AG08396 (cell line): ENCODE measurements at places on chromosomes 5 and 9.
A peak's percentile ranks its signal among the peaks of the same experiment; 100 is the strongest.

DNA sequence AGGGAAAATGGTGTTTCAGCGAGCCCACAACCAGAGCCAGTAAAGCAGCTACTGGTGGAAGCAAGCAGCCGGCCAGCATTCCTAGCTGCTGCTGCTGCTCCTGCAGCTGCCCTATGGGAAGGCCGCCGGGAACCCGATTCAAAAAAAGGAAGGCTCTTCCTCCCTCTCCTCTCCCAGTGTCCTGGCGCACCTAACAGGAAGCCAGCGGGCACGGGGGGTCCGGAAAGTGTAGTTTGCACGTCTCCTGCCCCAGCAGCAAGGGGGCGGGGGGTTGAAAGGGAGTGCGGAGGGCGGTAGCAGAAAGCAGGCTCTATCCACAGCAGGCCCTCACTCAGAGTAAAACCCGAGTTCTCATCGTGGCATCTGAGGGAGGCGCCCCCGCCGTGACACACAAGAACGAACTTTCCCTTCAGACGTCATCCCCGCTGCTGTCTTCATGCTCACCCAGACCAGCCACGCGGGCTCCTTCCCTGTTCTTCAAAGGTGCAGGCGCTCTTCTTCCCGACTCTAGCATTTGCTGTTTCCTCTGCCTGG is 16.5 kb downstream of the GRXCR2 start:
- peak; percentile 31 for DNase-seq

GRCh38 chr5:8391911-8392310 is 523.0 kb downstream of the MTRR start:
- no peak for DNase-seq

GRCh38 chr9:105978826-105979225 is 284.5 kb downstream of the TMEM38B start:
- no peak for DNase-seq

DNA sequence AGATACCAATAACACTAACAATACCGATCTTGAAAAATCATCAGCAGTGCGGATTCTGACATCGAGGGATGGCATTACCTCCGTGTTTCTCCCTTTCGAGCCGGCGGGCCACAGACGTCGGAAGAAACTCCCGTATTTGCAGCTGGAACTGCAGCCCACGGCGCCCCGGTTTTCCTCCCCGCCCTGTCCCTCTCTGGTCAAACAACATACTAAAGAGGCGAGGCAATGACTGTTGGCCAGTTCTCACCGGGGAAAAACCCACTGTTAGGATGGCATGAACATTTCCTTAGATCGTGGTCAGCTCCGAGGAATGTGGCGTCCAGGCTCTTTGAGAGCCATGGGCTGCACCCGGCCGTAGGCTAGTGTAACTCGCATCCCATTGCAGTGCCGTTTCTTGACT is 32.8 kb downstream of the OLFM1 start:
- DNase-seq: no peak

GRCh38 chr5:176407456-176408251 is 8.7 kb downstream of the CLTB start:
- no peak for DNase-seq

- DNase-seq: no peak
Observed at GRCh38 chr9:16689351-16689938, 181.0 kb downstream of the BNC2 start.
